ENCODE measurements at places on chromosomes 1 and 21.

GRCh38 chr21:8992731-8993174, 1528.6 kb upstream of the TPTE start:
- no peak for DNase-seq

DNA sequence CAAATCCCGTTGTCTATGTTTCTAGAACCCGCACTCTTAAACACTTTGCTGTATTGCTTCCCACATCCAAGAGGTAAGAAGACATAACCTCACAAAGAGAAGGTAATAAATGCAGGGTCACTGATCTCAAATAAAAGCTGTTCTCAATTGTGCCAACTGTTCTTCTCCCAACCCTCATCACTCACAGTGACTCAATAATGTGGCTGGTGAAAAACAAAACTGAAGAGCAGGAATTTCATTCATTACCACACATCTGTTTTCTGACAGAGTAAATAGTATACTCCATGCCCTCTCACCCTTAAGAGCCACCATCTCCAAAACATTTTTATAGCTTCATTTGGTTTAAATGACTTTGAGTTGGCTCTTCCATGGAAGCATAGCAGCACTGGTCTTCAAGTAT, 6.2 kb upstream of the ERICH3 start:
- DNase-seq = no peak

- DNase-seq = no peak
These were observed 17.1 kb upstream of the KLHDC8A start for GRCh38 chr1:205373798-205374175.

- DNase-seq = no peak
These were observed 32.9 kb downstream of the GRHL3 start for GRCh38 chr1:24351918-24352627.

DNA sequence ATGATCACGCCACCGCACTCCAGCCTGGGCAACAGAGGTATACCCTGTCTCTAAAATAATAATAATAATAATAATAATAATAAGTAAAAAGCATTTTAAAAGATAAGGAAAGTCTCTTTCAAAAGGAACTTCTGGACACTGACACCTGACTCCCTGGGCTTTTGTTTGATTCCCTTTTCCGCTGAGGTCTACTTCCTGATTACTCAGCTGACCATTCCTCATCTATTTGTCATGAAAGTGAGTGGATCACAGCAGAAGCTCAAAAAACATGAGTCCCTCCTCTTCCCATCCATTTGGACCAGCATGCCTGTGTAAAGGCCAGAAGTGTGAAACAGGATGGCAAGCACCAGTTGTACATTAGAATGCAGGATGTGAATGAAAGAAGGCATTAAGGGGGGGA, 61.1 kb upstream of the FBXO28 start:
- DNase-seq = no peak

GRCh38 chr21:30329203-30329875, 8.2 kb downstream of the KRTAP27-1 start:
- DNase-seq = no peak

- no peak for DNase-seq
These were observed 79.1 kb upstream of the GPR88 start for GRCh38 chr1:100458661-100459357.

DNA sequence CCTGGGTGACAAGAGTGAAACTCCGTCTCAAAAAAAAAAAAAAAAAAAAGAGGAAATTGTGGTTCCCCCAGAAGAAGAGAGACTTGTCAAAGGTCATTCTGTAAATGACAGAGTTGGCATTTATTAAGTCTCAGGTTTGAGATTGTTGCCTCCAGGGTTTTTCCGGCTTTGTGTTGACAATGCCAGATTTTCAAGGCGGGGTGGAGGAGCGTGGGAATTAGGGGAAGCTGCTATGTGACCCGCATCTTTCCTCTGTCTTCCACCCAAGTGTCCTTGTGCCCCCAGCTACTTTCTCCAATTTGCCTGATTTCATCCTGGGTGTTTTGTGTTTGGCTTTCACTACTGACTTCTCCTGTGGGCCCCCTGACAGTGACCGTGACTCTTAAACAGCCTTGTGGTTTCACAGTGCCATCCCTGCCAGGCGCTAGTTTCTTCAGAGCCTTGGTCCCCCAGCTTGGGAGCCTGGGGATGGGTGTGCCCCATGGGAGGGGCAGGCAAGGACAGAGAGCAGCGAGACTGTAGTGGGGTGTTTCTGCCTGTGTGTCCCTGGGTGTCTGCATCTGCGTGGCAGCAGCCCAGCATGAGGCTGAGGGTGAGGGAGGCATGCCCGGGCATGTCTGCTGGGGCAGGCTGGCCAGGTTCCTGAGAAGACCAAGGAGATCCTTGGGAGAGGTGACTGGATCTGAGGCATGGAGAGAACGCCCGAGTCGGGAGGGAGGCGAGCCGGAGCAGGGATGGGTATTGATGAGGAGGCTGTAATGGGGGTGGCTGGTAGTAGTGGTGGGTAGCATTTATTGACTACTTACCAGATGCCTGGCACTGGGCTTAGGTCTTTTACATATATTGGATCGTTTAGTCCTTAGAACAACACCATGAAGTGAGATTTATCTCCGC, 46.3 kb downstream of the IER5 start:
- DNase-seq = no peak

DNA sequence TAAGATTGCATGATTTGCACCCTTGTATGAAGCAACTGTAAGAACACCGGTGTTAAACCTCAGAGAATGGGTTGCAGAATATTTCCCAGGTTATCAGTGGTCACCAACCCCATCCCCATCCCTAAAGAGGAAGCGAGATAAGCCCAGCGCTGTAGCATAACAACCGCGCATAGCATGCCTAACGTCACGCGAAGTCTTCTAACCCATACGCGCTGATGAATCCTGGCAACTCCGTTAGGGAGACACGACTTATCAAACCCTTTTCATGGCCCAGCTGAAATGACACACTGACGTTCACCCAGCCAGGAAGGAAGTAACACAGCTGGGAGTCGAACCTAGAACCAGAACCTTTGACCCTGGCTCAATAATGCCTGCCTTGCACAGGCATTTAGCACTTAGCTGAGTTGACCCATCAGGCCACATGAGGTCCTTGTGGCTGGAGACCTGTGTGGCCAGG, 24.2 kb downstream of the TMEM51 start:
- DNase-seq = no peak

GRCh38 chr1:192707978-192708547, 72.1 kb downstream of the RGS13 start:
- DNase-seq = no peak

DNA sequence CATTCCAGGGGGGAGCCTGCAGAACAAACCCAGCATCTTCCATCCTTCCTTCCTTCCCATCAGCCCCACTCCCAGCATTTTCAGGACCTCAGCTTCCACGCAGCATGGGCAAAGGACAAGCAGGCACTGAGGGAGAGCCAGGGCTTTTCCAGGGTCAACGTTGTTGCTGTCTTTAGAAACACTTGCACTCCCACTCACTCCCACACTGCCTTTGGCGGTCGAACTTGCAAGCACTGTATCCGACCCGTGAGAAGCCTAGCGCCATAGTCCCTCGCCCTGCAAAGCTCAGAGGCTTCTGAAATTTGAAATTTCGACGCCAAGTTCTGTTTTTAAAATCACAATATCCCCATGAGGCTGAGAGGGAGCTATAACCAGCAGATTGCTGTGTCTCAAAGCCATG, 47.4 kb downstream of the KCNAB2 start:
- DNase-seq = no peak

DNA sequence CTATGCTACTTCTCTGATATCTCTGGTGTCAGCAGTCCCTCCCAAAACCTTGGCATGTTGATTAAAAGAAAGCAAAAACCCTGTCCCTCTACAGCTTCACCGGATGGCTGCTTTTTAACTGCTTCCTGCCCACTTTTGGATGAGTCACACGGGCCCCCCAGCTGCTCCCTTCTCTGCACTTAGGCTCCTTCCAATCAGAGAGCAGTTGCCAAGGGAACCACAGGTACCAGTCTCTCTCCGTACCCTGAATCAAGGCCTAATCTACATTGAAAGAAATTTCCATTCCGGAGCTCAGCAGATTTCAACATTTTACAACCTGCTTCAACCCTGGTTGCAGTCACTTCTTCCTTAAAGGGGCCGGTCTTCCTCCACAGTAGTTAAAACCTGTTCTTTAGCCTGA, 70.6 kb upstream of the GJB5 start:
- no peak for DNase-seq

GRCh38 chr1:182974506-182975191, 21.7 kb upstream of the SHCBP1L start:
- DNase-seq = no peak

DNA sequence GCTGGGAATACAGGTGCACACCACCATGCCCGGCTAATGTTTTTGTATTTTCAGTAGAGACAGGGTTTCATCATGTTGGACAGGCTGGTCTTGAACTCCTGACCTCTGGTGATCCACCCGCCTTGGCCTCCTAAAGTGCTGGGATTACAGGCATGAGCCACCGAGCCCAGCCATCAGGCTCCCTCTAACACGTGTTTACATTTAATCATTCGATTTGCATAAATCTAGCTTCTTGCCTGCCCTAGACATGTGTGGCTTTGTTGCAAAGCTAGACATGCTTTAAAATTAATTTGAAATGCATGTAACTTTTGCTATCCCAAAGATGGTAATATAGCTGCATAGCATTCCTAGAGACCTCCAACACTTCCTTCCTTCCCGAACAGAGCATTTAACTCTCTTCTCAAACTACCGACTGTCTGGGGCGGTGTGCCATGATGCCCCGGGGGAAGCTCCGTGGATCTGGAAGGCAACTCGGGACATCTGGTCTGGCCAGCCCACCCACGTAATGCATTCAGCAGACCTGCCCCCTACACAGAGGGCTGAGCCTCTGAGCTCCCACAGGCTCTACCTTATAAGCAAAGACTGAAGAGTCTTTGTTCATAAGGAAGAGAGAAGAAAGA, 34.6 kb upstream of the NID1 start:
- DNase-seq = no peak

GRCh38 chr1:5747426-5748285, 244.6 kb downstream of the NPHP4 start:
- DNase-seq = no peak

- no peak for DNase-seq
These were observed 75.0 kb downstream of the NPHP4 start for GRCh38 chr1:5917281-5917590.

DNA sequence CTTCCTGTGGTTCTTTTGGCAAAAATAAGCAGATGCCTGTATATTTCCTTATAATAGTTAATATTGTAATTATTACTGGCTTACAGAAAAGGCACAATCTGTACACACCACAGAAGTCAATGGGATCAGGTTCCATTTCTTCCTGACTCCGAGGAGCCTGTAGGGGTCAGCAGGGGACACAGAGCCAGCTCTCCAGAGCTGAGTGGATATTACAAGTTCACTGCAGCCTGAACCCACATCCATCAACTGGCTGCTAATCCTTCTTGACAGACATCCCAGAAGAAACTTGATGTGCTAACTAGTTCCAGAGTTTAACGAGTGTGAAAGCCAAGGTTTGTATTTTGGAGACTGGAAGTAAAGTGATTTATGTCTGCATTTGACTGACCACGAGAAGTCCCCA, 203.8 kb downstream of the LMX1A start:
- no peak for DNase-seq

DNA sequence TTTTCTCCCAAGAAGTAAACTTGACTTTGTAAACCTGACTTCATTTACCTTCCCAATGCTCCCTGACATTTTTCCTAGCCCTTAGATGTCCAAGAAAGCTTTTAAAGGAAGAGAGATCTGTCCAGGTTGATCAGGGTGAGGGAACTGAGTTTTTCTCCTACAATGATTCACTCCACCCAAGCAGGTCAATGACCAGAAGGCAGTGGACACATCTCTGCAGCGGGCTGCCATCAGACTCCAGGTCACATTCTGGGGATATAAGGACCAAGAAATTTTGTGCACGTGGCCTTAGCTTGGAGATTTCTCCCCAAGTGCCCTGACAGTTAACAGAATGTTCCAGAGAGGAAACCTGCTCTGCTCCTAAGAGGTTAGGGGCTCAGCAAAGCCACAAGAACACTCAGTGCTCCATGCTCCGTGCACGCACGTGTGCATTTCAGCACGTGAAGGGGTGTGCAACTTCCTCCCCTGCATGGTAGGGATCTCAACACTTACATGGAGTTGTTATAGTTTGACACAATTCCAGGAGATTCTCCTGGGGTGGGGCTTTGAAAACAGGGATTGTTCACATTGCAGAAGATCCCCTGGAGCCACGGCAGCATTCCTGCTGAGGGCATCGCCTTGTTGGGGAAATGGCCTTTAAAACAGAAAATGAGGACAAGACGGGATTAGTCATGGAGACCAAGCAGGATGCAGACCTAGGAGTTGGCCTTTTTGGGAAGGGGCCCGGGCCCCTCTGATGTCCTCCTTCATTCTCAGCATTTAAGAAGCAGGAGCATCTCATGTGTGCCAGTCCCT, 9.8 kb downstream of the ABCA4 start:
- no peak for DNase-seq

DNA sequence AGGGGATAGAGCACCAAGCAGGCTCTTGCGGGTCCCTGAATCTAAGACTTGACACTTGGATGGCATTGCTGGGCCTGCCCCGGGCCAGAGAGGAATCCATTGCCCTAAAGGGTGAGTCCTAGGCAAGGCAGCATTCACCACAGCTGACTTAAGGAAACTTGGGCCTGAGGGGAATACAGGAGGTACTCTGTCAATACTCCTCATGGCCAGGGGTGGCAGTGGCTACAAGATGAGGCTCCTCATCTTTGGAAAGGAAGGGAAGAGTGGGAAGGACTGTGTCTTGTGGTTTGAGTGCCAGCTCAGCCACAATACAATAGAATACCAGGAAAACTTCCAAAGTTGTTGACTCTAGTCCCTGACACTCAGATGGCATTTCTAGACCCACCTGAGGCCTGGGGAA, 5.1 kb downstream of the KRTAP22-1 start:
- DNase-seq = no peak

DNA sequence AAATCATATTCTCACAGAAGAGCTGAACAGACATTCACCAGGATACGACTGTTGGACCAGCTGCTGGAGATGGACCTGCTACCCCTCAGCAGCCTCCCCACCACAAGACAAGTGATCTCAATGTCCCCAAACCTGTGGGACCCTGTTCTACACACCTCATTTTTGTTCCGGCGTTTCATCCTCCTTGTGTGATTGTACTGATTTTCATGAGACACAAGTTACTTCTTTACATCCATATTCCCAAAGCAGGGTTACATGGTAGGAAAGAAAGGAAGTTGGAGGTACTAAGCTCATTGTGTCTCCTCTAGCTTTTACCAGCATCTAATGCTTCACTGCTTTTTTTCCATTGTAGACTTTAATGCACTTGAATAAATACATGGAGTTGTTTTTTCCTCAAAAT, 8.7 kb downstream of the ADAMTS1 start:
- no peak for DNase-seq
